T-helper 17 cell (primary cell): ENCODE measurements at places on chromosomes 7 and 10.

GRCh38 chr7:142181966-142182365 is 70.4 kb downstream of the MGAM2 start:
- DNase-seq = no peak

DNA sequence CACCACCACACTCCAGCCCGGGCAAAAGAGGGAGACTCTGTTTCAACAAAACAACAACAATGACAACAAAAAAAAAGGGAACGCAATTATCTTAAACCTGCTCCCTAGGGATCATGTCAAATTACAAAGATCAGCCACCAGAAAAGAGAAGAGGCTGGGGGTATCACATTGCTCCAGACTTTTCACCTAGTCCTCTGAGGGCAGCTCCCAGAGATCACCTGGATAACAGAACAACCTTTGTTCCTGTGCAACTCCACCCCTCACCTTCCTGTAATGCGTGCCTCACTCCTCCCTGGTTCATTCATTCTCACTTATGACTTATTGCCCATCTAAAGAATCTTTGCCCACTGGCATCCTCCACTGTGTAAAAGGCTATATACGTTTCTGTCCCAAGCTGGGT is 31.8 kb downstream of the SVOPL start:
- DNase-seq = no peak

GRCh38 chr7:94512735-94513564 is 3.3 kb downstream of the CASD1 start:
- DNase-seq = no peak

DNA sequence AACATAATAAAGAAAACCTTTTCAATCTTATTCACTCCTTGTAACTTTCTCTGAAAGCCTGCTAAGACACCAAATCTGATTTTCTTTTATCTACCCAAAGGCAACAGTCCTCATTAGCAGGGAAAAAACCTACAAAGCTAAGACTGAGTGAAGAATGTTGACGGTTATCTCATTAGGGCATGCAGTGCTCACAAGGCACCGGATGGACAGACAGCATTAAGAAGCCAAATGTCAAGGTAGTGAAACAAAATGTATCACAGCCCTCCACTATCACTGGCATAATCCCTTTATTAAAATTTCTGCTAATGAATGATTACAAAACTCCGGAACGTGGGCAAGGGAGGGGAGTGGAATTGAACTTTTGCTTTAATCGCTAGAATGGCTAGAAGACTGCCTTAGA is 442.8 kb downstream of the NEBL start:
- no peak for DNase-seq

DNA sequence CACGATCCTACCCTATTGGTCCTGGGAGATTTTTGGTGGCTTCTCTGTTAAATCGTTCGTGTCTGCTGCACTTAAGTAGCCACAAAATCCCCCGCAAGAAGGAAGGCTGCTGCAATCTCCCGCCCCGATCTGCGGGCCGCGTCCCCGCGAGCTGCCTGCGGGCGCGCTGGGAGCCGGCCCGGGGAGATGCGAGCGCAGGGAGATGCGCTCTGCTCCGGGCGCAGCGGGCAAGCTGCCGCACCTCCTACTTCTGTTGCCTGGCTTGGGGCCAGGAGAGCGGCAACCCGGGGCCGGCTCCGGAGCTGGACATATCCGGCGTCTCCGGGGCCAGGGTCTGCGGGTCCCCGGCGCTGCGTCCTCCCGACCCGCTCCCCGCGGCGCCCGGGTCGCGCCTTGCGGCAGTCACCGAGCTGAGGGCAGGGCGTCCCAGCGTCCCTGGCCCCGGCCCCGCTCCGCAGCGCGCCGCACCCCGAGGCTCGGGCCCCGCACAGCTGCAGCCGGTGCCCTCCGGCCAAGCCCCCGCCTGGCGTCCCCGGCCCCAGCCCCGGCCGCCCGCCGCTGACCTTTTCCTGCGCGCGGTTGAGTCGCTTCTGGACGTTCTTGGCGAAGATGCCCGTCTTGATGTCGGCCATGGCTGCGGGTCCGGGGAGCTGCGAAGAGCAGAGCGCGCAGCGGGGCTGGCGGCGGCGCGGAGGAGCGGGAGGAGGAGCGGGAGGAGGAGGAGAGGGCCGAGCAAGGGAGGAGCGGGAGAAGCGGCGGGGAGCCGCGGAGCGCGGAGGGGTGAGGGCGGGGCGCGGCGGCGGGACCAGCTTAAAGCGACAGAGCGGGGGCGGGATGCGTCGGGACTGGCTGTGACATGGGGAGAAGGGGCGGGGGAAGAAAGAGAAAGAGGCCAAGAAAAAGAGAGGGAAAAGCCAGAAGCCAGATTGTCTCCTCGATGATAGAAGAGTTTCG is at the start of gene AMPH:
TSS of gene AMPH (minus strand) at position 654 of the 954 bp plus-strand sequence. CDS start at position 632, 22 bp downstream.
- DNase-seq = no peak

DNA sequence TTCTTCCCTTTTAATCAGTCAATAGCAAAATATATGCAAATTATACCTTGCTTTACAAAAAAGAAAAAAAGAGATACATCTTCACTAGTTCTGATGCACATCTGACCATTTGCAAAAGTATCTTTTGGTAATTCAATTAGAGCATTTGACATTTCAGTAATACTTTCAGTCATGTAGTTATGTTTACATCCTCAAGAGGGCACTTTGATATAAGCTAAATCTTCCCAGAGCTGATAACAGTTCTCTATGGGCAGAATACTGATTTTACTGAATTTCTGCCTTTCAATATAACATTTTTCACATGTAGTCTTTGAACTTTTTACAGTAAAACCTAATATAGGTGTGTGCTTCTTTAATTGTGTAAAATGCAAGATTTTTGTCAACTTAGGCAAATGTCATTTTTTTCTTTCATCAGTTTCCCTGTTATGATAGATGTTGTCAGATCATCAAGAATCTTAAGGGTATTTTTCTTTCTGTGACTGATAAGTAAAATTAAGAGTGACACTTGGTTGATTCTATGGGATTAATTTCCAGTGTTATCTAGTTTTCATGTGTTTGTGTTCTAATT is 703.5 kb upstream of the SEMA3D start:
- DNase-seq = no peak

- no peak for DNase-seq
Measured at GRCh38 chr7:139854803-139855497, 25.9 kb downstream of the TBXAS1 start.

- DNase-seq = no peak
Measured at GRCh38 chr10:47335906-47336305, 12.3 kb upstream of the RBP3 start.

DNA sequence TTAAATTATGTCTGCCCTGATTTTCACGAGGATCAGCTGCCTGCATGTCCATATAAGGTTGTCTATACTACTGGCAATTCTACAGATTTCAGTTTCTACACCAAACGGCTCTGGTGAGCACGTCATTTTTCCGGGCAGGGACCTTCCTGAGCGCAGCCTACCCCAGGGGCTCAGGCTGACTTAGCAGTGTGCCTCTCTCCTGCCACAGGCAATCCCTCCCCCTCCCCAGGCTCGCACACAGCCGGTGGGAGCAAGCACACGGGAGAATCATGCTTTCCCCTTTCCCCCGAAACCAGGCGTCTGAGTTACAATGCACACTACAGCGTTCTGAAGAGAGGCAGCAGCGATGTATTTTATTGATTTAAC is 1.7 kb downstream of the KLF6 start:
- peak; percentile 35 for DNase-seq

DNA sequence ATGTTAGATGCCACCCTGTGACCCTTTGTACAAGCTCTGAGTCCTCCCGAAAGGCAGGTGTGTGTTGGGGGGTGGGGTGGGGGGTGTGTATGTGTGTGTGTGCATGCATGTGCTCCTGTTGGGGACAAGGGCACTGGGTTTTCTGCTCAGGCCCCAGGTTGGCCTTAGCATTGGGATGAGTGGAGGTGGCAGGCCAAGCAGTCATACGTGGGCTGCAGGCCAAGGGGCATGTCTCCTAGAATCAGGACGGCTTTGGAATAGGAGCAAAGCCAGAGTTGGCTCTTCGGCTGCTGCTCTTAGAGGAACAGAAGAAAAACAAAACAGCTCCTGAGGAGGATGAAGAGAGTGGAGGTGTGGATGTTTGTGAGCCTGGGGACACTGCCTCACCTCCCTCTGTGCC is 26.0 kb downstream of the HSPA12A start:
- DNase-seq = no peak

- DNase-seq = no peak
Measured at GRCh38 chr10:29826801-29827450, 192.2 kb upstream of the SVIL start.

DNA sequence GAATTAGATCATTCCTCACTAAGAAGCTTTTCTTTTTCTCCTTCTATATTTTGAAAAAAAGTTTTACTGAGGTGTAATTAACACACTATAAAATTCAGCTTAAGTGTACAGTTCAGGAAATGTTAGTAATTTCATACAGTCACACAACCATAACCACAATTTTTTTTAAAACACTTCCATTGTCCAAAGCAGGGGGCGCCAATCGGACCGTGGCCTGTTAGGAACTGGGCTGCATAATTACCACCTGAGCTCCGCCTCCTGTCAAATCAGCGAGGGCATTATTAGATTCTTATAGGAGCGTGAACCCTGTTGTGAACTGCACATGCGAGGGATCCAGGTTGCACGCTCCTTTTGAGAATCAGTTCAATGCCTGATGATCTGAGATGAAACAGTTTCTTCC is 427.1 kb downstream of the TFEC start:
- no peak for DNase-seq

DNA sequence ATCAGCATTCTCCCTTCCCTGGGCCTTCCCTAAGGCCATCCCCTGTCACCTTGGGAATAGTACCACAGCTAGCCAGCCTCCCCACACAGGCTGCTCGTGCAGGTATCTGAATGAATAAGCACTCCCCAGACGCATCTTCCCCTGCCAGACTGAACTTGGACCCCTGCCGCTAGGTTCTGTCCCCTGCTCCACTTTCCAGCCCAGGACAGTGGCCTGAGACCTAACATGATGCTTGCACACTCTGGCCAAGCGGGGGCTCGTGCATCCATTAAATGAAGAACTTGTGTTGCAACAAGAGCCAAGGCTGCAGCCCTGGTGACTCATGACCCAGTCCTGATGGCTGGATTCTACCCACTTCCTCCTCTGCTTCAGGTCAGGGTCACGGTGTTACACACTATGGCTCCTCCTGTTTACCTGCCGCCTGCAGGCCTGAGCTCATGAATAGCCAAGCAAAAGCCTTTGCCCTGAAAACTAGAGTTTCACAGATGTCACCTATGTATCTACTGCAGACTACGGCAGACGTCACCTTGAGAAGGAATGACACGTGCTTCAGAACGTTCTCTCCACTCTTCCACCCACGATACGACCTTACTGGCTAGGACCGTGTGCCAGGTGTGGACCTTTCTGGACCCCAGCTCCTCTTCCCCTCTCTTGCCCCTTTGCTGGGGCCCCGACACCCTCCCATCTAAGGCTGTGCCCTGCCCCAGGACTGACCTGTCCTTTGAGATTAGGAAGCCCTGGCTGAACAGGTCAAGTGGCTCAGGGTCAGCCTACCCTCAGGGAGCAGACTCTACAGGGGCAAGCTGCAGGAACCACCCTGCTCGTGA is 6.5 kb downstream of the ASB13 start:
- DNase-seq = no peak

DNA sequence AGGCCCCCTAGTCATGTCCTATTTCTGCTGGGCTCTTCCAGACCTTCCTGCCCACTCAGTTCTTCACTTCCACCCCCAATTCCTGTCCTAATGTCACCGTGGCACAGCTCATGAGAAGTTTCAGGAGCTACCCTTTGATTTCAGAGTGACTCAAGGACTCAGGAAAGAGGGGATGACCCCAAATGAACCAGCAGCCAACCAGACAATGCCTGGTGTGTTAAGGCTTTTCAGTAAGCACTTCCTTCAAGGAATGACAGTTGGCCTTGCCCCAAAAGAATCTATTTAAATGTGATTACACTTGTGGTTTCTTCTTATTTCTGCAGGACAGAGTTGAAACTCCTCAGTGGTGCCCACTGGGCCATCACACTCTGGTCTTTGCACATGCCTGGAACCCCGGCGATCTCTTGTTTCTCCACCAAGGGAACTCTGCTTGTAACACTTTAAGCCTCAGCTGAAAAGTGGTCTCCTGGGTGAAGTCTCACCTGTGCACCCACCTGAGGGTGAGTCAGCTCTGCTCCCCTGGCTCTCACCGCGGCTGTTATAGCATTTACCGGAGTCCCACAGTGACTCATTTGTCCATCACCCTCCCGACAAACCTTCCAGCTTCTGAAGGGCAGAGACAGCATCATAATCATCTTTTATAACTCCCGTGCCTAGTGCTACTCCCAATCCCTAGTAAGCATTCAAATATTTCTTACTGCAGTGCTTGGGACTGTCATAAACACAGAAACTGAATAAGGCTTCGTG is 123.0 kb upstream of the SVIL start:
- DNase-seq = no peak

- no peak for DNase-seq
Measured at GRCh38 chr10:73920089-73920488, 9.2 kb downstream of the PLAU start.

GRCh38 chr7:149459540-149460452 is 1.1 kb downstream of the ZNF777 start:
- no peak for DNase-seq

- no peak for DNase-seq
Measured at GRCh38 chr10:52659085-52659484, 113.5 kb downstream of the MBL2 start.

DNA sequence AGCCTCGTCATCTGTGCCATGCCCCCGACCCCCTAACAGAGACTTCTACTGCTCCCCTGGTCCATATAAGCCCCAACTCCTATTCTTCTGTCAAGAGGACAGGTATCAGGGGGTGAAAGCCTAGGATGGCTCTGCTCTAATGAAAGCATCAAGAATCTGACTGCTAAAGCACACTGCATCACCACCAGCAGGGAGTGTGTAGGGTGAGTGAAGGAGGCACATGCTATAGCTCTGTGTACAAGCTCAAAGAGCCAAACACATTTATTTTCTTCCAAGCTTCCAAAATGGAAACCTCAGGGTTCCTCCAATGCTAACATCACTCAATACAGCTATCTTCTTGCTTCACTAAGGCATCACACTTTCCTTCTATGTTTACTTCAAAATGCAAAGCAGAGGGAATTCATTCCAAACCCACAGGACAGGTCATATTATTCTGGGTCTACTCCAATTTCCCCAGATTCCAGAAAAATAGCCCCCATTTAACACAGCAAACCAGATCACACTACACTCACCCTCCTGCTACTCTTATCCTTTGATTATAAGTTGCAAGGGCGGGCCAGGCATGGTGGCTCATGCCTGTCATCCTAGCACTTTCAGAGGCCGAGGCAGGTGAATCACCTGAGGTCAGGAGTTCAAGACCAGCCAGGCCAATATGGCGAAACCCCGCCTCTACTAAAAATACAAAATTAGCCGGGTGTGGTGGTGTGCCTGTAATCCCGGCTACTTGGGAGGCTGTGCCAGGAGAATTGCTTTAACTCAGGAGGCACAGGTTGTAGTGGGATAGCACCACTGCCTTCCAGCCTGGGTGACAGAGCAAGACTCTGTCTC is 36.6 kb downstream of the RHEB start:
- DNase-seq = no peak
